A549 (cell line): ENCODE measurements at places on chromosomes 3 and 15.

DNA sequence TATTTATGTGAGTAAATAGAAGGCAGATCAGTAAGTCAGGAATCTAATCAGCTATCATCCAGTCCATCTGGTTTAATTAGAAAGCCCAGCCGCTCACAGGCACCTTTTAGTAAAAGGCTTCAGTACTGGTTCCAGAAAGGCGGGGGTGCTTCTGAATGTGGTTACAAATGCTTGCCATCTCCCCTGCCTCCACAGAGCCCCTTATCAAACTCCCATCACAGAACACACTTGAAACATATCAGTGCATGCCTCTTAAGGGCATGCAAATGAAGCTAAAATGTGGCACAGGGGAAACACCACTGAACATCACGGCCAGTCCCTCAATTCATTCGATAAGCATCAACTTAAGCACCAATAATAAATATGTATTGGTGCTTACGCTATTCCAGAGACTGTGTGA, 261.4 kb downstream of the RORA start:
- DNase-seq, result no peak

- DNase-seq, result no peak
These were observed 161.3 kb downstream of the GREM1 start for GRCh38 chr15:32878869-32879805.

DNA sequence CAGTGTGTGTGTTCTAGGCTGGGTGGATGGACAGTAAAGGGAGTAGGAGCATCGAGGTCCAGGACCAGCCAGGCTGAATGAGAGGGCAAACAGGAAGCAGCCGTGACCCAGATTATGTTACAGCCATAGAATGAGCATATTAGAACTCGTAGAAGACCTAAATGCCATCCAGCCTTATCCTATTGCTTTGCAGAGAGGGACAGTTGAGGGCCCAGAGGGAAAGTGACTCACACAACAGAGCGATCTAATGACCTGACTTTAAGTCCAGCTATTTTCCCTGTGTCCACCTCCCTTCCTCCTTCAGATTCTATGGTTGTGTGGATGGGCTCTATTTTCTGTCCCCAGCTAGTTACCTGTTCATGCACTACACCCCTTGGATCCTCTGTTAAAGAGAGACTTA, 634.1 kb upstream of the TBL1XR1 start:
- DNase-seq, result no peak

DNA sequence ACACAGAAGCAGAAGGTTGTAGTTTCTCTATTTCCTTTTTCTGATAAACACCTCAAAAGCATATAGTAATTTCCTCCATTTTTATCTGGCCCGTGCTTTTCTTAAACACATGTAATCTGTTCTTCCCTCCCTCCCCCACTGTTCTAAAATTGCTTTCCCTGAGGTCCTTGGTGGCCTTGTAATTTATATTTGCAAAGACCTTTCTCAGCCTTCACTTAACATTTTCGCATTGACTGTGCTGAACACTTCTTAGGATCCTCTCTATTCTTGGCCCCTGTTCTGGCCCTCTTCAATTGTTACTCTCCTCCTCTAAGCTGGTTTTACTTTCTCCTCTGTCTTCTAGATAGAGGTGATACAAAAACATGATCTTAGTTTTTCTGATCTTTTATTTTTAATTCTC, 28.3 kb downstream of the GAP43 start:
- no peak for DNase-seq

GRCh38 chr15:99248000-99248715, 1.2 kb downstream of the TTC23 start:
- DNase-seq, result no peak
